ENCODE measurements at places on chromosomes 2 and 18.

- DNase-seq, result peak; percentile 16
These were observed 135.5 kb downstream of the GAREM1 start for GRCh38 chr18:32335228-32335627.

DNA sequence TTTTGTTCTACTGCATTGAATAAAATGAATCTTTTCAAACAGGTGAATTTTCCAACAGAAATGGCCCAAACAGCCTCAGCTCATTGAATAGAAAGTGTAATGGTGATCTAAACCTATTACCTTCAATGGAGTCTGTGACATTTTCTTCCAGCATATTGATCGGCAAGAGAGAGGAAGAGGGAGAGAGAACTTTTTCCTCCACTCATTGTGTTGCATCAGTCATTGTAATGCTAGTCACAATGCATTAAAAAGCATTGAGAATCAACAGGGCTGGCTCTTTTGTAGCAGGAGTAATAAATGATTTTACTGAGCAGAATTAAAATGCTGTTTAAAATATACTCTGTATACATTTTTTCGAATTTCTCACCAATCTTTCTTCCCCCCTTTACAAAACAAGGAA is 1794.5 kb upstream of the CELF4 start:
- no peak for DNase-seq

- DNase-seq, result peak; percentile 8
These were observed 161.2 kb upstream of the PIEZO2 start for GRCh38 chr18:11310476-11311086.

GRCh38 chr18:13548966-13549879 is 177.1 kb downstream of the FAM210A start:
- peak; percentile 78 for DNase-seq

DNA sequence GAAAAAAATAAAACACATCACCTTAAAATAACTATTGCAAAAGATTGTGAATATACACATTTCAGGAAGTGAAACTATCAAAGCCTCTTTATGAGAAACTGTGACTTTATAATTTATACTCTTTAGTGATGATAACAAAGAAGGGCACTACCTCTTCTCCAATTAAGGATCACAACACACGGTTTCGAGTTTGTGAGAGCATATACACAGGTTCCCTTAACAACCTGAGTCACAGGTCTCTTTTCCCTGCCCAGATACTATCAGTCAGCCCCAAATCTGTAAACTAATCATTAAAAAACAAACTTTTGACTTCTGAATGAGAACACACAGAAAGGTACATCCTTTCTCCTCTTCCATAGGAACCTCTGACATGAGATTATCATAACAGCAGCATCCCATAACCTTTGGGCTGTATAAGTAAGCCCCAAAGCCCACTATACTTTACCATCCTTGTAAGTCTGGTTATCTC is 44.9 kb downstream of the PTPN2 start:
- no peak for DNase-seq

- DNase-seq, result no peak
These were observed 314.3 kb upstream of the POU3F3 start for GRCh38 chr2:104539649-104540048.

DNA sequence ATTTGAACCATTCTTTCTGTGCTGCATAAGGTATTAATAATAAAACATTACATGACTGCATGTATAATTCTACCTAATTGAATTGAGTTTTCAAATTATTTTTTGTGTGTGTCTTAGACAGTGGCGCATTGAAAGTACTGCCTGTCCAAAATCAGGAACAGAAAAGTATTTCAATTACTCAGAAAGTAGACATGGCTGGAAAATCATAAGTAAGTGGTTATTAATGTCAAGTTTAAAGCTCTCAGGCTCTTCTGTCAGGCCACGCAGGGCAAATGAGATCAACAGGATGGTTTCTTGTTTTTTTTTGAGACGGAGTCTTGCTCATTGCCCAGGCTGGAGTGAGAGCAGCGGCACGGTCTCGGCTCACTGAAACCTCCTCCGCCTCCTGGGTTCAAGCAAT is 32.4 kb upstream of the DARS1 start:
- DNase-seq, result no peak

GRCh38 chr2:169716938-169717690 is 16.5 kb upstream of the KLHL23 start:
- peak; percentile 78 for DNase-seq

DNA sequence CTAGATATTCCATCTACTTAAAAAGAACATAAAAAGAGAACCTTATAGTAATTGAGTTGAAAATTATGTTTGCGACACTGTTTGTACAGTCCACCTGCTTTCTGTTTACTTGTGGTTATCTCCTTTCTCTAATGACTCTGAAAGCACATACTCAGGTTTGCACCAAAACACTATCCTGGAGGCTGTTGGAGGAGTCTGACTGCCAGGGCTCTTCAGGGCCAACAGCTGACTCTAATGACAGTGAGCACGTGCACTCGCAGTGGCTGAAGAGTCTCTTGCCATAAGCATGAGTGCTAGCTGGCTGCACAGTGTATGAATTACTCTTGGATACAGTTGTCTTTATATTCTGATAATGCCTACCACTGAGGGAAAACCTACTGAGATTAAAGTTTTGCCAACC is 16.7 kb upstream of the GLS start:
- peak; percentile 76 for DNase-seq

GRCh38 chr2:73063909-73064875 is 7.3 kb downstream of the SFXN5 start:
- DNase-seq, result no peak

- no peak for DNase-seq
These were observed 133.6 kb downstream of the DDX1 start for GRCh38 chr2:15725101-15725781.

DNA sequence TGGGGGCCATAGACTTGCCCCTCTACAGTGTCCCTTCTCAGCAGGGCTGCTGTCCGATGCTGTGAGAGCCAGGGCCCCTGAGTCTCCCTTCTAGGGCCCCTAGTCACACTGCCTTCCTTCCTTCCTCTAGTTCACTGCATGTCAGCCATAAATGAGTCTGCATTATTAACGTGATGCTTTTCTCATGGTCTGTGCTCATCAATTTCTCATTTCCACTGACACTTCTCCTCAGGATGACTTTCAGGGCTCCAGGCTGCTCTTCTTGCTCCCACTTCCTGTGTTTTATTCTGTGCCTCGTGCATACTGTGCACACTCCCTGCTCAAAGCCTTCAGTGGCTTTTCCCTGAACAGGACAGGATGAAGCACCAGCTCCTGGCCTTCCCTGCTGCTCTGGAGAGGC is 146.5 kb downstream of the FAM210A start:
- no peak for DNase-seq

DNA sequence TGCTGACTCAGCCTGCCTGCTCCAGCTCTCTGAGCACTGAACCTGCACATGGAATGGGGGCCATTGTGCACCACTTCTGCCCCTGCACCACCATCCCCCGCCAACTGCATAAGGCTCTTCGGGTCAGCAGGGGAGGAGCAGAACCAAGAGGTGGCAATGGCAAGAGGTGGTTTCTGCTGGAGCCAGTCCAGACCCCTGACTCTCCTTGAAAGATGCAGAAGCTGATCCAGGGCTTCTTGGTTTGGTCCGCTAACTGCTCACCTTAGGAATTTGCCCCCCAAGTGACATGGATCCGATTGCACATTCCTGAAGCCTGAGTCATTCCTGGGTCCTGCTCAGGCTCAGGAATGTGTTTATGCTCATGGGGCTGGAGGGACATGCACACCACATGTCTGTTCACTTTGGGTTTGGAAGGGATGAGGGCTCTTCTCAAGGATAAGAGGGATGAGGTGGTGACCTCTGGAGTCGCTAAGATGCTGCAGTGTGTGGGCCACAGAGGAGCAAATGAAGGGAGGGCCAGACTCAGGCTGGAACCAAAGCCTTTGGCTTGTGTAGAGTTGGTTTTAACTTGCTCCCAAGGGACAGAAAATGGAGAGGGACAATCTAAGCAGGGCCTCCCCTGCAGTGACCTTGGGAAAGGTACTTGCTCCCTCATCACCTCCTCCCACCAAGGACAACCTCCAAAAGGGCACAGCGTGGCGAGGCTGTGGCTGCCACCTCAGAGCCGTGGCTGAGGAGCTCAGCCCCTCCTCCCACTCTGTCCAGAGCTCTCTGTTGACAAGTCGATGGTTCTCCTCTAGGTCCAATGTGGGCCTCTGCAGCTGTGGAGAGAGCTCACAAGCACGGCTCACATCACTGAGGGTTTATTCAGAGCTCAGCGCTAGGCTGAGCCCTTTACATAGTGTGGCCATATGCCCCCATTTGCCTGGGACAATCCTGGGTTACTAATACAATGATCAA is 66.2 kb downstream of the HS1BP3 start:
- DNase-seq, result no peak

- no peak for DNase-seq
These were observed 31.3 kb upstream of the BIN1 start for GRCh38 chr2:127138281-127138680.

Data from COR-L47 (cell line).